ENCODE measurements at places on chromosomes 5 and 9.
A peak's percentile ranks its signal among the peaks of the same experiment; 100 is the strongest.

GRCh38 chr5:149740341-149740740 lies 10.2 kb downstream of the PPARGC1B start:
- no peak for DNase-seq

DNA sequence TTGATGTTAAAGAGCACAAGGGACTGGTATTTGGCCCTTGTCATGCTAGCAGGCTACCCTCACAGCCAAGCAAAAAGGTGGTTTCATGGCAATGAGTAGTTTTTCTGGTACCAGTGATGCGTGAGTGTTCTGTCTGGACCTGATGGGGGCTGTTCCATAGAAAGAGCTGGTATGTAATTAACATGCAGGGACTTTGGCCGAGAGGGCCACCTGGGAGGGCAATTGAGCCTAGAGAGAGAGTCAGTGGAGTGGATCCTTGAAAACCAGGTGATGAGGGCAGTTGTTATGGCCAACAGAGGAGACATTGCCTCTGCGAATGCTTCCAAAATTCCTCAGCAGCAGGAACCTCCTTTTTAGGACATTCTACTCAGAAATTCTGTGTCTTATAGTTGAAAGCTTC lies 383.3 kb downstream of the PSAT1 start:
- DNase-seq: no peak

DNA sequence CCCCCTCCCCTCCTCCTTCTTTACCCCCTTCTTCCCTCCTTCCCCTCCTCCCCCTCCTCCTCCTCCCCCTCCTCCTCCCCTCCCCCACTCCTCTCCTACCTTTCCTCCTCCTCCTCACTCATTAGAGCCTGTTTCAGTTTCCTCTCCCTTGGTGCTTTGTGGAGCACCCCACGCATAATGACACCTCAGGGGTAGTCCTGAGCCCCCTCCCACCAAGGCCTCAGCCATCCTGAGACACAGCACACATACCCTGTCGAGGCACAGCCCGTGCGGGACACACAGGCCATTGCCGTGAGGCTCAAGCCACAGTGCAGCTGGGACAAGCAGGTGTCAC lies 35.4 kb downstream of the HK3 start:
- no peak for DNase-seq

DNA sequence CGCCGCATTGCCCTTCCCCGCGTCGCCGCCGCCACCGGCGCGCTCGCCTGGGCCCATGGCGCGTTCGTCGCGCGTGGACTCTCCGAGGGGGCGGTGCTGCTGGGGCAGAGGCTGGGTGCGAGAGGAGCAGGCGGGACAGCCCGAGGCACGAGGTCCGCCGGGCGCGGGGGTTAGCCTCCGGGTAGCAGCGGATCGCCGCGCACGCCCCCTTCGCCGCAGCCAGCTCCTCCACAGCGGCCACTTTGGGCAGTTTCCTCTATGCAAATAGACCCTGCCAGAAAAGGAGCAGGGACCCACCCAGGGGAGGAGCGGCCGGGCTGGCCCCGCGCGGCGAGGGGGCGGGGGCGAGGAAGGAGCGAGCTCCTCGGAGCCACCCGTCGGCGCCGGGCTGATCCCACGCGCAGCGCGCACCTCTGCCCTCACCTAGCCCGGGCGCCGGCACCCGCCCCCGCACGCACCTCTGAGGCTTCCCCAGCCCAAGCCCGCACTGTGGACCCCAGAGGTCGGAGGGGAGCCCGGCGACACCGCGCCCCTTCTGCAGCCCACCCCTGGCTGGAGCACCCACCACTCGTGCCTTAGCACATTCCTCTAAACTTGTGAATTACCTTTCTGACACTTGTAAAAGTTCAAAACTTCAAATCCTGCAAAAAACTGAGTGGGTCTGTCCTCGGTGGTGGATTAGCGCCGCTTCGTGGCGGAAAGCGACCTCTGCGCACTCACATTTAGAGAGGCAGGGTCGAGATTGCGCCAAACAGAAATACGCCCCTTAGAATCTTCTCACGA lies at the start of gene COL23A1:
COL23A1 (minus strand) TSS at position 253 of the 783 bp plus-strand sequence.
- DNase-seq: peak; percentile 12

GRCh38 chr5:150596313-150596712 lies 44.1 kb upstream of the SYNPO start:
- DNase-seq: no peak

GRCh38 chr5:150642991-150643710 lies 2.7 kb downstream of the SYNPO start:
- DNase-seq: no peak

DNA sequence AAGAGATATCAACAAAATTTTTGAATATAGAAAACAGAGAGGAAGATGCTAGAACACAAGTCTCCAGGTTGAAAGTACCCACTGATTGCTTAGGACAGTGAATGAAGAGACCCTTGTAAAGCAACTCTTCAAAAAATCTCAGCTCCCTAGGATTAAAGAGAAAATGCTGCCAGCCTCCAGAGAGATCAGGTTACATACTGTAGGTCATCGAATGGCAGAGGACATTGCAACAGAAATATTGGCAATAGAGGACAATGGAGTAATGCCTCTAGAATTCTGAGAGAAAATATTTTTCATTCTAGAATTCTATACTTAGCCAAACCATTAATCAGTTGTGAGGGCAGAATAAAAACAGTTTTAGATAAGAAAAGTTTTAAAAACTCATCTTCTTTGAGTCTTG lies 43.1 kb upstream of the ELL2 start:
- no peak for DNase-seq

Measured in activated T-cell treated with anti-CD3 and anti-CD28 coated beads for 1 hour (primary cell).